A549 treated with Mapracorat at 1 μM for 4 hours (cell line): ENCODE measurements at places on chromosomes 7 and 10. TPM values are rescaled to one million over a fixed set of nuclear protein-coding genes. Genes with fewer than 3 reads are reported as not detected.

The TACC2 gene
- total RNA-seq: 74.2 to 86.6 TPM (median 79.2 TPM) in 5 replicates

The INSYN2A gene
- total RNA-seq: 1.3 to 2.1 TPM (median 1.6 TPM) in 5 replicates

The CPA2 gene
- 0.09 TPM in 1 of 5 replicates, not detected in the others for total RNA-seq

The HMX2 gene
- total RNA-seq: 0.08 to 0.23 TPM (median 0.14 TPM) in 4 of 5 replicates, not detected in the other

The CPA4 gene
- 3.3 to 5.3 TPM (median 4.3 TPM) in 5 replicates for total RNA-seq

The UCN3 gene
- total RNA-seq: not detected in 5 replicates

The OR2A7 gene
- not detected in 5 replicates for total RNA-seq

The C10orf95 gene
- total RNA-seq: 0.08 to 0.19 TPM (median 0.12 TPM) in 4 of 5 replicates, not detected in the other

The MLXIPL gene
- 0.61 to 1.6 TPM (median 0.95 TPM) in 5 replicates for total RNA-seq

The BUD23 gene
- 127 to 156 TPM (median 131 TPM) in 5 replicates for total RNA-seq

The PDE1C gene
- 2.9 to 4.2 TPM (median 3.6 TPM) in 5 replicates for total RNA-seq

The WNT2 gene
- total RNA-seq: not detected in 5 replicates

The PAX4 gene
- not detected in 5 replicates for total RNA-seq

The COL17A1 gene
- 1.5 to 3.0 TPM (median 1.7 TPM) in 5 replicates for total RNA-seq

The FAM13C gene
- total RNA-seq: 0.08 to 0.39 TPM (median 0.24 TPM) in 4 of 5 replicates, not detected in the other

The OR2A42 gene
- not detected in 5 replicates for total RNA-seq

The SLC29A3 gene
- total RNA-seq: 21.6 to 25.3 TPM (median 23.9 TPM) in 5 replicates

The SDK1 gene
- total RNA-seq: 0.38 to 0.76 TPM (median 0.40 TPM) in 5 replicates

The CYP2E1 gene
- total RNA-seq: 0.15 to 0.37 TPM (median 0.23 TPM) in 4 of 5 replicates, not detected in the other

The ADARB2 gene
- total RNA-seq: 0.08 TPM in 1 of 5 replicates, not detected in the others

The TAS2R41 gene
- not detected in 5 replicates for total RNA-seq

The FAM171A1 gene
- total RNA-seq: 21.9 to 24.4 TPM (median 23.4 TPM) in 5 replicates

The C10orf53 gene
- not detected in 5 replicates for total RNA-seq

The GDI2 gene
- 200 to 275 TPM (median 207 TPM) in 5 replicates for total RNA-seq

The ZNF479 gene
- total RNA-seq: not detected in 5 replicates

The OR2A12 gene
- not detected in 5 replicates for total RNA-seq

The PYROXD2 gene
- 3.5 to 4.8 TPM (median 4.8 TPM) in 5 replicates for total RNA-seq

The NFKB2 gene
- 41.3 to 66.7 TPM (median 53.7 TPM) in 5 replicates for total RNA-seq

The COBL gene
- 3.8 to 5.2 TPM (median 4.2 TPM) in 5 replicates for total RNA-seq

The PIK3CG gene
- not detected in 5 replicates for total RNA-seq

The FXYD4 gene
- not detected in 5 replicates for total RNA-seq

The GALNT17 gene
- total RNA-seq: not detected in 5 replicates

The NUB1 gene
- total RNA-seq: 34.2 to 44.3 TPM (median 37.2 TPM) in 5 replicates
